Cerebellum (tissue), 4 donors: ENCODE measurements at places on chromosomes 5 and 9. TPM values are rescaled to one million over a fixed set of nuclear protein-coding genes. Genes with fewer than 3 reads are reported as not detected.

The BBLN gene
- 24.9 TPM for total RNA-seq

The FLT4 gene
- 8.1 TPM for total RNA-seq

The PCDH1 gene
- total RNA-seq, result 27.4 TPM

The CBY3 gene
- total RNA-seq, result 0.64 TPM

The LURAP1L gene
- 13.3 TPM for total RNA-seq

The CDC20B gene
- total RNA-seq, result 0.18 TPM

The ODF2 gene
- total RNA-seq, result 29.1 TPM

The LRRC19 gene
- not detected for total RNA-seq

The IFNB1 gene
- not detected for total RNA-seq
